HuH-7 (cell line): ENCODE measurements at places on chromosomes 16 and 17.
A peak's percentile ranks its signal among the peaks of the same experiment; 100 is the strongest.

DNA sequence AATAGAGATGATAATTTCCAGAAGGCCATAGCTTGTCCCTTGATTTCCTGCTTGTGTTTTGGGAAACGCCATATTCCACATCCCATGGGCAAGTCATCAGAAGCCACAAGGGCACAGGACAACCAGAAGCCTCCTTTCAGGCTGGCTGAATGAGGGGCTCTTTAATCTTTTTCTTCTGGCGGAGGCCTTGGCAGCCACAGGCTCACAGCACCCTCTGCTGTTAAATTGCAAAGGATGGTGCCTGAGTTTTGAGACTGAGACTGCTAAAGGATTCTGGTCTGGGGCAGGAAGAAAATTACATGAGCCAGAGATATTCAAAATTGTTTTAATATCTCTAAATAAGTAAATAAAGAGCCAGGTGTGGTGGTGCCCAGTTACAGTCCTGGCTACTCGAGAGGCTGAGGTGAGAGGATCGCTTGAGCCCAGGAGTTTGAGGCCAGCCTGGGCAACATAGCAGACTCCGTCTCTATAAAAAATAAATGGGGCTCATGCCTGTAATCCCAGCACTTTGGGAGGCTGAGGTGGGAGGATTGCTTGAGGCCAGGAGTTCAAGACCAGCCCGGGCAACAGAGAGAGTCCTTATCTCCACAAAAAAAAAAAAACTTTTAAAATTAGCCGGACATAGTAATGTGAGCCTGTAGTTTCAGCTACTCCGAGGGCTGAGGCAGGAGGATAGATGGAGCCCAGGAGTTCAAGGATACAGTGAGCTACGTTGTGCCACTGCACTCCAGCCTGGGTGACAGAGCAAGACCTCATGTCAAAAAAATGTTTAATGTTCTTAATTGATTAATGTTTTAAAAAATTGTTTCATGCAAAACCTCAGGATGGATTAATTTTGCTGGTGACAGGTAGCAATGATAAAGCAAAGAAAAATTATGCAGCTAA is 26.3 kb downstream of the AARSD1 start:
- peak; percentile 67 for DNase-seq

DNA sequence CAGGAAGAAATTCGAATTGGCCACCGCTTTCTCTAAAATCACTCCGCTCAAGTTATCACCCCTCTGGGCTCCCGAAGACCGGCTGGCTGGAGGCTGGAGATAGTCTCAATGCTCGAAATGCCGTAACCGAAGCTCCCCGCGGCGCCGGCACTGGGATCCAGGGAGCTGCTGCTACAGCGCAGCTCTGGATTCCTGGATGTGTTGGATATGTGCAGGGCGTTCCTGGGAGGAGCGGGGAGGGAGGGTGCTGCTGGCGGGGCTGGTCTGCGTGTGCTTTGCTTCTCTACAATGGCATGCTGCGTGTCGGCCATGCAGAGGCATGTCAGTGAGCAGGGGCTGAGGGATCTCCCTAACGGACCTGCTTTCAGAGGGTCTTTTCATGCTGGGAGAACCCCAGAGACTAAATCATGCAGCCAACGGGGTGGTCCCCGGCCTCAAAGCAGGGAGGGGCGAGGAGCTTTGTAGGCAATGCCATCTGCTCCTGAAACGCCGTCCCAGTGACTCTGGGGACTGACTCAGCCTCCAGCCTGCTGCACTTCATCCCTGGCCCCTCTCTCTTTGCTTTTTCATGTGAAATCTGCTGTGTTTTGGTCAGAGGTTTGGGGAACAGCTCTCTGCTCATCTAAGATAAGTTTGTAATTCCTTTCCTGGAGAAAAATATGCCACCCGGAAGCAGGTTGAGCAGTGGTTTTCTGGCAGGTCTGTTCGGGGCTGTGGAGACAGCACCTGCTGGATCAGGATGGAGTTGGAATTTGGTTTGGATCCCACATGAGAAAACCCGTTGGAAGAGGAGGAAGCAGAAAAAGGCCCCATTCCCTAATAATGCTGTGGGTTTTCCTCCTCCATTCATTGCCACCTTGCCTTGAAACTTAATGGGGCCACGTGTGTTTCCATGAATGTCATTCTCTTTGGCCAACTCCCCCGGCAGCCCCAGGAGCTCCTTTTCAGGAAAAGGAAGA is 311.4 kb downstream of the SEC14L1 start:
- DNase-seq: peak; percentile 71

GRCh38 chr17:40307740-40308239 is 1.2 kb upstream of the RARA start:
- no peak for DNase-seq

GRCh38 chr17:70871180-70871818 is 702.0 kb downstream of the KCNJ2 start:
- DNase-seq: no peak

GRCh38 chr16:63789603-63790002 is 1332.3 kb downstream of the CDH11 start:
- no peak for DNase-seq

GRCh38 chr16:71687861-71688260 is 36.6 kb downstream of the PHLPP2 start:
- no peak for DNase-seq

DNA sequence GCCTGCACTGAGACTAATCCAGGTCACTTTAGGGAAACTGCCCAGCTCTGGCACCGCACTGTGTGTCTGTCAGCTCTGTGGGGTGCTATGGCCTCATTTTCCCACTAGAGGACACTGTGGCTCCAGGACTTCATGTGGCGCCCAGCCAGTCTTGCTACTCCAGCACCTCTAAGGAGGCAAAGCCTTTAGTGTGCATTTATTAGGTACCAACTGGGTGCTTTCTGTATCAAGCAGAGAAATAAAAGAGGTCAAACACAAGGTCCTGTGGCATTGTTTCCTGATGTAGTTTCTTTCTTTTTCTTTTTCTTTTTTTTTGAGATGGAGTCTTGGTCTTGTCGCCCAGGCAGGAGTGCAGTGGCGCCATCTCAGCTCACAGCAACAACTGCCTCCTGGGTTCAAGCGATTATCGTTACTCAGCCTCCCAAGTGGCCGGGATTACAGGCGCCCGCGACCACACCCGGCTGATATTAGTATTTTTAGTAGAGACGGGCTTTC is 12.5 kb upstream of the RHBDL3 start:
- DNase-seq: peak; percentile 75

- DNase-seq: no peak
Observed at GRCh38 chr17:1470071-1470754, 14.2 kb upstream of the CRK start.

GRCh38 chr17:79917902-79918484 is 78.8 kb upstream of the CBX4 start:
- DNase-seq: no peak

DNA sequence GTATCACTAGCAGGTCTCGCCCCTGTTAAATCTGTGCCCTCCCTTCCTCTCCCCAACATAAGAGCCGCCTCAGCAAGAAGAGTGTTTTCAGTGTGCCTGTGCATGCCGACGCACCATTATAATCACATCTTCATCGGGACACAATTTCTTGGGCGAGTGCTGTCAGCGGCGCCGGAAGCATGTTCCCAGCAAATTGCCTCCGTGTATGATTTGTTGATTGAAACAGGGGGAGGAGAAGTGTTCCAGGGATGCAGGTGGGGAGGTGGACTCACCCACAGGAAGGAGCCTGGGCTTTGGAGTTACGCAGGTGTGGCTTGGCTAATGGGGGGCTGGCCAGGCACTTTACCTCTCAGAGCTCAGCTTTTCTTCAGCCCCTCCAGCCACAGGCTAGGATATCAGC is 53.6 kb downstream of the SPACA3 start:
- DNase-seq: no peak

- no peak for DNase-seq
Observed at GRCh38 chr16:1635070-1635469, 22.9 kb downstream of the CRAMP1 start.

- DNase-seq: peak; percentile 61
Observed at GRCh38 chr17:7241783-7242716, at the start of gene GABARAP. Gene GABARAP, minus strand, starts transcription at chr17:7242449. Its CDS starts 119 bp downstream, at chr17:7242330.

- DNase-seq: no peak
Observed at GRCh38 chr17:74146196-74146595, 57.3 kb upstream of the RPL38 start.

GRCh38 chr17:49551221-49552069 is 24.2 kb upstream of the NXPH3 start:
- no peak for DNase-seq
